SJSA1 (cell line): ENCODE measurements at places on chromosomes 6 and 20. TPM values are rescaled to one million over a fixed set of nuclear protein-coding genes. Genes with fewer than 3 reads are reported as not detected.

Gene MYL9
- 213 and 260 TPM in 2 replicates for total RNA-seq

Gene BPIFB1
- not detected in 2 replicates for total RNA-seq

Gene ELOVL4
- total RNA-seq: 1.2 and 1.3 TPM in 2 replicates

- no peak for DNase-seq
These were observed 49.4 kb downstream of the MCUR1 start for GRCh38 chr6:13764996-13765395.

DNA sequence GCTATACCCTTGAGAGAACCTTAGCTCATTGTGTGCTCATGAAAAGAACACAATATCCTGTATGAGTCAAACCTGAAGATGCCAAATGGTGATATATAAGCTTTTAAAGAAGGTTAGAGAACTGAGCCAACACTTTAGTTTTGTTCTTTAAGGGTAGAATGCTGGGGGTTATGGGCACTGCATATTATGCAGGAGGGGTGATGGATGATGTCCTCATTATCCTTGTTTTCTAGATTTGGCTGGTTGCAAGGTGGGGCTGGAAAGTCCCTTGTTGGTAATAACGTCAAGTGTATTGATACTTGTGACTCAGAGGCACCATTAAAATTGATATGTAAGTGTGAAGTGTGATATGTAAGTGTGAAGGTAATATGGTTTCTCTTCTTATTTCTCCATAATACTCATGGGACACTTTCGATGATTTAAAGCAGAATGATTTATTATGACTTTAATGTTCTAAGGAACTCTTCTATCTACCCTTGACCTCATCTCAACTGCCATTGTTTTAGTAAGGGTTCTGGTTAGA, 113.7 kb upstream of the DTNBP1 start:
- DNase-seq: no peak

DNA sequence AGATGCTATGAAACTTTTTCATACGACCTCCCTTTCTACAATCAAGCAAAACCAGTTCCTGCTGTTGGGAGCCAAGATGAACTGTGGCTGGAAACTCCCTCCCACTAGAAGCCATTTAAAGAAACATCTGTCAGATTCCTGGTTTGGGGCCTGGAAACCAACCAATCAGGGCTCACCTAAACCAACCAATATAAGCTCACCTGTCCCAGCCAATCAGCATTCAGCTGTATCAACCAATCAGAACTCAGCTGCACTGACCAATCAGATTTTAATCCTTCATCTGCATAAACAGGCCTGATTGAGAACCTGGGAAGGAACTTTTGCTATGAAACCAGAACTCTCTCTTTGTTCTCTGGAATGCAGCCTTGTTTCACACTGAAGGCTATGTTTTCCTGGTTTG, 42.4 kb downstream of the SNX14 start:
- DNase-seq: no peak

DNA sequence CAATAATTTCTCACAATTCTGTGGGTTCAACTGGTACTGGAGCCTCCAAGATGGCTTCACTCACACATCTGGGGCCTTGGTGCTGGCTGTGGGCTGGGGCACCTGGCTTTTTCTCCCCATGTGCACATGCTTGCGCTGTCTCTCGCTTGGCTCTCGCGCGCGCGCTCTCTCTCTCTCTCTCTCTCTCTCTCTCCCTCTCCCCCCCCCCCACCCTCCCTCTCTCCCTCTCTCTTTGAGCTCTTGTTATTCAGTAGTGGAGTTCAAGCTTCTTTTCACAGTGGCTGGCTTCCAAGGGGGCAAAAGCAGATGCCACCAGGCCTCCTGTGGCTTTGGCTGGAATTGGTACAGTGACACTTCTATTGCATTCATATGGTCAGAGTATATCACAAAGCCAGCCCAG, 10.8 kb upstream of the TBCC start:
- DNase-seq: no peak

DNA sequence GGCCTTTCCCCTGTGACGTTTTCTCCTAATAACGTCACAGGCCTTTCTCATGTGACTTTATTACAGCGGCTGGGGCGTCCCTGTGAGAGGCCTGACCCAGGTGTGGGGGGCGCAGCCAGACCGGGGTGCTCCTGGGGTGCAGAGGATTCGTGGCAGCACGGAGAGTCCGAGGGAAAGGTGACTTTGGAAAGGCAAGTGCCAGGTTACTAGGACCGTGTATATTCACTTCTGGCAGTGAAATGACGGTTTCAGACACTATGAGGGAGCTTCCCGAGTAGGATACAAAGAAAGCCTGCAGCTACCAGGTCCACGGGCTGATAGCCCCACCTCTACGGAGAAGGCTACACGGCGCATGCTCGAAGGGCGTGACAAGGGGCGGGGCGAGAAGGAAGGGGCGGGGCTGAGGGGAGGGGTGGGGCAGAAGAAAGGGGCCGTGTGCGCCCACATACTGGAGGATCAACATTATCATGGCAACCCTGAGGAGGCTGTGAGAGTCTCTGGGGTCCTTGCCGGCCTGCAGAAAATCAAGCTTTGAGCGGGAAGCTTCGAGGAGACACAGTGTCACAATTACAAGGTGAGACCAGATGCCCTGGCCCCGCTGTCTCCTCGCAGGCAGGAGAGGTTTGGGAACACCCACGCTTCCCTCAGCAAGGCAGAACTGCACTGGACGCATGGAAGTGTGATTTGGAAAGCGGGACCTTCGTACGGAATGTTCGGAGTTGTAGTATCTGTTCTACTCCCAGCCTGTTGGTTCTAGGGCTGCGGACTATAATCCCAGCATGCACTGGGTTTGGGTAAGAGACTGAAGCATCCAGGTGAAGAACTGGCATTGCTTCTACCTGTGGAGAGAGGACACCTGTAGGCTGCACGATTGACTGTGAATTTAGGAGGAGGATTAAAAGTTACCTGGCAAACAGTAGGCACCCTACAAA, 54.4 kb upstream of the ZNF337 start:
- DNase-seq: no peak

DNA sequence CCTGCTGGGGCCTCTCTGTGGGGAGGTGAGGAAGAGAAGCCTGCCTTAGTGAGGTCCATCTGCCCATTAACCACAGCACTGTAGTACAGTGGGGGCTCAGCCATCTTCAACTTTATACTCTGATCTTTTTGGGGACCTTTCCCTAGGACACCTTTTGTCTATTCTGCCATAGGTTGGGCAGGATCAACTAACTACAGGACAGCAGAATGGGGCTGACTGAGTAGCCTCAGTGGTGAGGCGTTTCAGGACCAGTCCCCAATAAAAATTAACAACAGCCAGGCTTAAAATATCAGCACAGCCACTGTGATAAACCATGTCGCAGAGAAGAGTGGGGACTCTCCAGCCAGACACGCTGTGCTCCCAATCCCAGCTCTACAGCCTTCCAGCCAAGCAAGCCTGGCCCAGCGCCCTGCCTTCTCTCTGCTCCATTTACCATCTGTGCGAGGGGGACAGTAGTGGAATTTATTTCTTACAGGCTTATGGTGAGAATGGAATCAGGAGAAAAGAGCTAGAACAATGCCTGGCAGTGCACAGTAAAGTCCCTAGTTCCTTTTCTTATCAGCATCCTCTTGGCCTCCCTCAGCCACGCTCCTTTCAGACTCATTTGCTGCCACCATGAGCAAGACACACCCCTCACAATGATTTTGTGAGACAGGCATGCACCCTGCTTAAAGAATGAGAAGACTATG, 75.5 kb downstream of the SLC22A23 start:
- no peak for DNase-seq

DNA sequence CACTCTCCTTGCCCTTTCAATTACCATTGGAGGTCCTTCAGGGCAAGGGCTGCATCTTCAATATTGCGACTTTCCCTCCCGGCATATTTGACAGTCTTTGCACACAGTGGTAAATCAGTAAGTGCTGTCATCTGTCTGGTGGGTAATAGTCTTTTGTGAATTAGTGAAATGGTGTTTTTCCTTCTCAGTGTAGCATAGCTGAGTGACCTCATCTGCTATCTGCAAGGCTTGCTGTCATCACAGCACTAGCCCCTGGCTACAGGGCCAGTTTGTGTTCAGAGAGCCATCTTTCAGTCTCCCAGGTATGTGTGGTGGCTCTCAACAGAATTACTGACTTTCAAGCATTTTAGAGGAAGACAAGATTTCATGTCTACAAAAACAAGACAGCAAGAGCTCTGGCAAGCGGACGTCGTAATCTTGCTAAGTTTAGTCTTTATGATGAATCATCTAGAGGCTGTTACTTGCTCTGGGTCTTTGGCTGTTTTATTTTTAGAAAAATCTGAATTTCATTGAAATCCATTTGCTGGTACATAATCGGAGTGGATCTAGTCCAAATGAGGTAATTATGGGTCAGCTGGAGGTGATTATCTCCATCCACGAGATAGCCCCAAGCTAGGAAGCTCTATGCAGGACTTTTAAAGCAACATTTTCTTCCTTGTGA, 528.9 kb downstream of the EPM2A start:
- DNase-seq: no peak

DNA sequence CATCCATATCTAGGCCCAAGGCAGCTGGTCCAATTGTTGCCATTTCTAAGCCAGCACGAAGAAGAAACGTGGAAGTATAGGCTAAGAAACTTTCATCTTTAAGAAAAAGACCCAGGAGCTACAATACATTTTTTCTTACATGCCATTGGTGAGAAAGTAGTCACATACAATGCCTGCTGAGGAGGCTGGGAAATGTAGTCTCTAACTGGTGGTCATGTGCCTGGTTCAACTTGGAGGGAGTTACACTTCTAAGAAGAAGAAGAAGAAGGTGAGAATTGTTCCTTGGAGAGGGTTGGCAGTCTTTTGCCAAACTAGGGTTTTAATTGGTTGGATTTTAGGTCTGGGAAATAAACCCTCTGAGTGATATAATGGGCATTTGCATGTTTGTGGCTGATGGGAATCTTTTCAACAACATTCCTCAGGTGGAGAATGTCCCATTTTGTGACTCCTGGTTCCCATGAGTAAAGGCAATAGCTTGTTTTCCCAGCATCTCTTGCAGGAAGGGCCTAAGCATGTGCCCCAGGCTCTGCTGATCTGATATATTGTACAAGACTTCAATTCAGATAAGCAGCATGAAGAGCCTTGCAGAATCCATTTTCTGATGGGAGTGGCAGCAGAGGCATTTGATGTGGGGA, 47.0 kb upstream of the PREP start:
- DNase-seq: no peak

DNA sequence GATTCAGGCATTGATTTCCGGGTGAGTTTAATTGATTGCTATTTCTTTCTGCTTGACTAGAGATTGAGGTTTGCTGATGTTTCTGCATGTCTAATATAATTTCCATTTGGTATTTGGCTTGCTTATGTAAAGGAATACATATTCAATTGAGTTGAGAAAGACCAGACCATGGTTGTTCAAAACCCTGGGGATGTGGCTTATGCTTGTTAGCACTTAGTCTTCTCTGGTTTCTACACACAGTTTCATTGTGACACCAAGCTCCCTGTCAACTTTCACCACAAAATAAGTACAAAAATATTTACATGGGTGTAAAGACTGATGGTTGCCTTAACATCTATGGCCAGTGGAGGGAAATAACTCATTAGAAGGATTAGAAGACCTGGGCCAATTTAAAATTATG, 209.6 kb downstream of the CDH26 start:
- DNase-seq: no peak

DNA sequence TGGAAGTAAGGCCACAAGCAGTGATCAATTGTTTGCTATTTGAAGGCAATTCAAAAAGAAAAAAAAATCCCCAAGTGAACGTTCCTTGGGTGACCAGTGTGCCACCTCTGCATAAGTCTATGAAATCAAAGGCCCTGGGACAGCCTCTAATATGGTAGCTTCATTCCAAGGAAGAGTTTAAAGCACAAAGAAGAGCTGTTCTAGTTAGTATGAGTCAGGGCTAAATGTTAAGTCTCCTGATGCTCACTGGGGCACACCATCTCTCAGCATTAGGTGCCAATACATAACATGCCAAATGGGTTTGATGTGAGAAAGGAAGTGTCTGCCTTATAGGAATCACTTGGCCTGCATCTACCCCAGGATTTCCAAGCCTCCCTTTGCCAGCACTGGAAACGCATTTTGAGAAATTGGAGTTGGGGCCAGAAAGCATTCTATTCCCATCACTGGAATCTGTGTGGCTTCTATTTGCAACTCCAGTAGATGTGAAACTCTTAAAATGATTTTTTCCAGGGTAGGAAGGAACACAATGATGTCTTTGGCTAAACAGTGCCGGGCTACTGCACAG, 13.0 kb downstream of the UNC5CL start:
- no peak for DNase-seq

DNA sequence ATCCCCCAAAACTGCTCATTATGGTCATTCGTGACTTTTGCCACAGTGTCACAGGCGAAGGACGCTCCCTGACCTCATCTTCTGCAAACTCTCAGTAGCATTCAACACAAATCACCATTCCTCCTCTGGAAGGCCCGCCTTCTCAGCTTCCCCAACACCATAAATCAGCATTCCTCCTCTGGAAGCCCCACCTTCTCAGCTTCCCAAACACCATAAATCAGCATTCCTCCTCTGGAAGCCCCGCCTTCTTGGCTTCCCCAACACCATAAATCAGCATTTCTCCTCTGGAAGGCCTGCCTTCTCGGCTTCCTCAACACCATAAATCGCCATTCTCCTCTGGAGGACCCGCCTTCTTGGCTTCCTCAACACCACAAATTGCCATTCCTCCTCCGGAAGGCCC, 288.0 kb upstream of the AGPAT4 start:
- DNase-seq: no peak

GRCh38 chr6:23584134-23584763, 541.8 kb upstream of the NRSN1 start:
- DNase-seq: no peak

DNA sequence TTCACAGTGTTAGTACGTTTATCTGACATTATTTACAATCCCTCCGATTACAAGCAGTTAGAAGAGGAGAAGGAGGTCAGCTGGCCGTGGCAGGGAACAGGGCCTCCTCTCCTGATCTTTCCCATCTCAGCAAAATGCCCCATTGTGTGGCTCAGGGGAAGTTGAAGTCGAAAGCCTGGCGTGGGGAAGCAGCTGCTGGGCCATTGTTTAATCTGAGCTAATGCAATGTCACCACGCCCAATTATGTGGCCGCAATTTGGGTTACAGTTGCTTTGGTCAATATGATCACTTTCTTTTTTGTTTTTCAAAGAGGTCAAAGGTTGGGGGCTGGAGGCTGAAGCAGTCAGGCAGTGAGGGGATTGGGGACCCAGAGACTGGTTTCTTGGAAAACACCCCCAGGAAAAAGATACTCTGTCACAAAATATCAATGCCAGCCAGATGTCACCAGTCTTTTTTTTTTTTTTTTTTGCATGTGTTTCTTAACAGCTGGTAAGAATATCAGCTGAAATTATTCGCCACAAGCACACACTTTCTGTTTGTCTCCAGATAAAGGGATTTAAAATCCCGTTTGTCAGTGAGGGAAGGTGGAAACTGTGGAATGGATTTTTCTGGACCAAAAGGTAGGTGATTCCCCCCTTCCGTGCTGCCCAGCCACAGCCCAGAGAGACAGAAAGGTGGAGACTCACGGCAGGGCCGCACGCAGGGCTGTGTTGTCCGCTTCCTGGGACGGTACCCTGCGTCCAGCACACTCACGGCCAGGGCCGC, 24.6 kb downstream of the DLL1 start:
- DNase-seq: no peak

DNA sequence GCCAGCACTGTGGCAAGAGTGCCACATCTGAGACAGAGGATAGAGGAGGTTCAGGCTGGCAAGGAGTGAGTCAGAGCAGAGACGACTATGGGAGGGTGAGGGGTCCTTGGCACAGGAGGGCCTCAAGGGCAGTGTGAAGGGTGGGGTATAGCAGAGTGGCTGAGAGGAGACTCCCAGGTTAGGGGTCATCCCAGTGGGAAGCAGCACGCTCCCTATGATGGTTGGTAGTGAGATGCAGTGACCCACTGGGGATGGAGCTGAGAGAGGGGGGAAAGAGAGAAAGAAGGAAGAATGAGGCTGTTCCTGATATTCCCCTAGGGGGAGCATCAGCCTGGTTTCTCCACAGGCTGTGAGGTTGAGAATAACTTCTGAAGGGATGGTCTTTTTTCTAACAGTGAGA, 97.3 kb downstream of the INSM1 start:
- DNase-seq: no peak
